Cerebellum (tissue), 4 donors: ENCODE measurements at places on chromosomes 4 and X.

DNA sequence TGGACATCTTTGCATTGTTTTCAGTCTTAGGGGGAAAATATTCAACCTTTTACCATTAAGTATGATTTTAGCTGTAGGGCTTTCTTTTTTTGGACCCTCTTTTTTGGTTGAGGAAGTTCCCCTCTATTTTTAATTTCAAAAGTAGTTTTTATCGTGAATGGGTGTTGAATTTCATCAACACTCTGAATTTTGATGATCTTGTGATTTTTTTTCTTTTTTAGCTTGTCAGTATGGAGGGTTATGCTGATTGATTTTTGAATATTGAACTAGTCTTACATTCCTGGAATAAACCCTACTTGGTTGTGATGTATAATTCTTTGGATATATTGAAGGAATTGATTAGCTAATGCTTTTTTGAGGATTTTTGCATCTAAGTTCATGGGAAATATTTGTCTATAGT, 1.7 kb downstream of the ZNF81 start:
- no peak for DNase-seq

DNA sequence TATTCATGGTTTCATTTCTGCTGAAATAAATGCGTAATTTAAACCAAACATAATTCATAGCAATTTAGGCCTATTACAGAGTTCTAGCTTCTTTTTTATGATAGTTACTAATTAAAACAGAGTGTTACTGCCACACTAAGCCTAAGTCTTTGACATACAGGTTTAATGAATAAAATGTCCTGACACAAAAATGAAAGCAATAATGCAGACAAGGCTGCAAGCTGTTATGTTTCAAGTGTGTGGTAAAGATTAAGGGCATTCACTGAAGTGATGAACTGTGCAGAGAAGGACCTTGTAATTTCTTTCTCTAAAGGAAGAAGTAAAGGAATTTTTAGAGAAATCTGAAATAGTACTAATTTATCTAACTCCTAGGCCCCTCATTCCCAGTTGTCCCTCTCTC, 2.9 kb downstream of the NDNF start:
- DNase-seq, result no peak

GRCh38 chr4:1974840-1975239, 33.9 kb downstream of the NELFA start:
- no peak for DNase-seq

DNA sequence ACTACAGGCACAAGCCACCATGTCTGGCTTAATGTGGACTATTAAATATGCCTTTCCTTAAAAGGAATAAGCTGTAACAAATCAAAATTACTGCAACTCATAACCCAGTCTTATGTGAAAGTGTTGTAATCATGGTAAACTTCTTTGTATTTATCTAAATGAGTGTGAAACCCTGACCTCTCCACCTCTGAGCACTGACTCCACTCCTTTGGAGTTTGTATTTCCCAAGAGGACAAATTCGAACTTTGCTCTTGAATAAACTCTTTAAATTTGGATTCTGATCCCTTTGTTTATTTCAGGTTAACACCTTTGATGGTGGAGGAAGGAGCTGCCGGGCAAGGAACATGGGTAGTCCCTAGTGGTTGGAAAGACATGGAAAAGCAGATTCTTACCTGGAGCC, 48.3 kb upstream of the FAM9A start:
- no peak for DNase-seq

GRCh38 chrX:71504346-71504745, 28.6 kb upstream of the OGT start:
- no peak for DNase-seq

DNA sequence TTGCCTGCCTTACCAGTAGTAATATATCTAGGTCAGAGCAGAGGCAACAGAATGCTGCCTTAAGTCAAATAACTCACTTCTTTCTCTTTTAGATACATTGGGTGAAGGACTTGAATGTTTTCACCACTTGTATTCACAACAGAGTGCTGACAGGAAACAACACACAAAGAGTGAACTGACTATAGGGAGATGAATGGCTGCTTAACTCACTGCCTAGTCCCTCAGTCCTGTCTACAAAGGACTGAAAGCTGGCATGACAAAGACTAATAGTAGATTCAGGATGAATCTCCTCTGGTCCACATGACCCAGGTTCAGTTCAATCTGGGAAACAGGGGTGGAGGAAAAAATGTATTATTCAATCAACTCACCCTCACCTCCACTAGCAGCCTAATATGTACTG, 134.2 kb downstream of the GALNTL6 start:
- DNase-seq, result no peak

DNA sequence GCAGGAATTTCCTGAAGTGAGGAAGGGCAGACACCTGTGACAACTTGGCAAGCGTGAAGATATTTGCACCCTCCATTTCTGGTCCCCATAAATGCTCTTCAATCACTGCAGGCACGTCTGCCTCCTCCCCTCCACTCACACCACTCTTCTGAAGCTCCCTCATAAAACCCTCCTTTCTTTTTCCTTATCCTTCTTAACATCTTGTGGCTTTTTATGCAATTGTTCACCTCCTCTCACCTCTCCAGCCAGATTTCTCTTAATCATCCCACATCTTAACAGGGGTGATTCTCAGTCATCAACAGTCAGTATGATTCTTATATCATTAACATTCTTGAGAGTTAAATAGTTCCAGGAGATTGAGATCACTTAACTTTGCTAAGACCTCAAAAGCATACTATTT, 277.4 kb downstream of the SPRY1 start:
- no peak for DNase-seq

GRCh38 chrX:47283015-47283771, 50.4 kb downstream of the USP11 start:
- peak; percentile 64 for DNase-seq

GRCh38 chr4:25870081-25870480, 7.3 kb upstream of the SEL1L3 start:
- DNase-seq, result no peak

DNA sequence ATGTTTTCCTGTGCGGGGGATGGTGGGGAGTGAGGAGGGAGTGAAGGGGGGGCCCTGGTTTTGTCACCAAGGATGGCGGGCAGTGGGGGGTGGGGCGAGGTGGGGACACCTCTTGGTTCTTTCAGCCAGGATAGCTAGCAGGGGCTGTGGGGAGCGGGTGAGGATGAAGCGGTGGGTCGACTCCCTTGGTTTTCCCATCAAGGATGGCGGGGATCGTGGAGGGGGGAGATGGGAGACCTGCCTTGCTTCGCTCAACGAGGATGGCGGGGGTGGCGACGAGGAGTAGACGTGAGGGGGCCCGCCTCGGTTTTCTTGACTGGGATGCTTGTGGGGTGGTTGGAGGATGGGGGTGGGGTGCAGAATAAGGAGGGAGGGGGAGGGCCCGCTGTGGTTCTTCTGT, 643 bp downstream of the FHL1 start:
- no peak for DNase-seq
